ENCODE measurements at places on chromosomes 13 and 19. TPM values are rescaled to one million over a fixed set of nuclear protein-coding genes. Genes with fewer than 3 reads are reported as not detected.

- H3K27ac ChIP-seq: no peak overlapping the region
- peaks cover 7% of the 10 kb centered on the region for H3K4me1 ChIP-seq
- no peaks in the 10 kb centered on the region for H3K36me3 ChIP-seq
- no peak overlapping the region for H3K4me3 ChIP-seq
- no peaks in the 10 kb centered on the region for H3K27me3 ChIP-seq
These were observed 32.9 kb upstream of the SLC7A9 start for GRCh38 chr19:32902448-32902847.

DNA sequence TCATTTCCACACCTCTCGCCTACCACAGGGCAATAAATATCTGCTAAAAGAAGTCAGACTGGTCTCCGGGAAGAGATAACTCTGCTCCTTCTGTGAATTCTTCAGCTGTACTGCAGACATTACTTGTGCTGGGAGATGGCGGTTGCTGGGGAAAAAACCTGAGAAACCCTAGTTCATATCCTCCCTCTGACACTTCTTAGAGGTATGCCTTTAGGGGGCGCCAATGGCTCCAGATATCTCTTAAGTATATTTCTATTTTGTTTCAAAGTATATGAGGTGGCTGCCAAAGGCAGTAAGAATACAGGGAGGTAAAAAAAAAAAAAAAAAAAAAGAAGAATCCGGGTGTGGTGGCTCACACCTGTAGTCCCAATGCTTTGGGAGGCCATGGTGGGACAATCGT is 175.2 kb downstream of the PAN3 start:
- H3K4me1 ChIP-seq: peaks cover 32% of the 10 kb centered on the region
- H3K36me3 ChIP-seq: no peaks in the 10 kb centered on the region
- no peaks in the 10 kb centered on the region for H3K27me3 ChIP-seq
- no peak overlapping the region for H3K4me3 ChIP-seq

GRCh38 chr19:42274065-42274682 is 5.1 kb downstream of the CIC start:
- H3K4me1 ChIP-seq: peaks cover 41% of the 10 kb centered on the region
- no peak for DNase-seq
- no peak overlapping the region for H3K27ac ChIP-seq
- H3K4me3 ChIP-seq: no peak overlapping the region
- H3K36me3 ChIP-seq: peaks cover 5% of the 10 kb centered on the region

- H3K27ac ChIP-seq: no peak overlapping the region
- no peaks in the 10 kb centered on the region for H3K27me3 ChIP-seq
- H3K4me1 ChIP-seq: no peaks in the 10 kb centered on the region
- H3K36me3 ChIP-seq: no peaks in the 10 kb centered on the region
These were observed 3.5 kb downstream of the CEACAM4 start for GRCh38 chr19:41623360-41623759.

CARM1 gene
- total RNA-seq: 27.6 TPM

GRCh38 chr13:79532576-79532975 is 51.6 kb downstream of the NDFIP2 start:
- DNase-seq: no peak
- no peaks in the 10 kb centered on the region for H3K36me3 ChIP-seq
- no peaks in the 10 kb centered on the region for H3K4me1 ChIP-seq
- no peak overlapping the region for H3K4me3 ChIP-seq
- no peaks in the 10 kb centered on the region for H3K27me3 ChIP-seq
- no peak overlapping the region for H3K27ac ChIP-seq

- H3K27me3 ChIP-seq: peaks cover 3% of the 10 kb centered on the region
- peak overlapping the region; percentile 83 for H3K4me3 ChIP-seq
- peak overlapping the region; percentile 90 for H3K27ac ChIP-seq
- H3K36me3 ChIP-seq: peaks cover 1% of the 10 kb centered on the region
- H3K4me1 ChIP-seq: peaks cover 48% of the 10 kb centered on the region
- no peak for DNase-seq
These were observed 941 bp downstream of the MYPOP start for GRCh38 chr19:45901432-45901911.
